ENCODE measurements at places on chromosomes 3 and 15.

GRCh38 chr3:134929976-134930375, 134.9 kb downstream of the EPHB1 start:
- DNase-seq: no peak

GRCh38 chr3:94875149-94875548, 812.3 kb downstream of the NSUN3 start:
- DNase-seq: no peak

DNA sequence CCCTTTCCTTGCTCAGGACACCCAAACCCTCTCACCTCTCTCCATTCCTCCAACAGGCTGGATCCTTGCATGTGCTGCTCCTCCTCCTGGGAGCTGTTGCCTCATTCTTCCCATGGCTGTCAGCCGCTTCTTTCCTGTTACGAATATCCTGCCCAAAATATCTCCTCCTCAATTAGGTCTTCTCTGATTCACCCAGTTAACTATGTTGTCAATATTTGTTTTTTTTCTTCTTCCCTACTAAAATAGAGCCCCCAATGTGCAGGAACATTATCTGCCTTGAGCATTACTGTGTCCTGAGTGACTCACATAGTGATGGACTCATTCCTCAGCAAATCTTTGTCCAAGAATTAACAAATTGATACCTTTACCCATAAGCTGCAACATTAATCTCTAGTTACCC, 357.2 kb downstream of the CLSTN2 start:
- no peak for DNase-seq

DNA sequence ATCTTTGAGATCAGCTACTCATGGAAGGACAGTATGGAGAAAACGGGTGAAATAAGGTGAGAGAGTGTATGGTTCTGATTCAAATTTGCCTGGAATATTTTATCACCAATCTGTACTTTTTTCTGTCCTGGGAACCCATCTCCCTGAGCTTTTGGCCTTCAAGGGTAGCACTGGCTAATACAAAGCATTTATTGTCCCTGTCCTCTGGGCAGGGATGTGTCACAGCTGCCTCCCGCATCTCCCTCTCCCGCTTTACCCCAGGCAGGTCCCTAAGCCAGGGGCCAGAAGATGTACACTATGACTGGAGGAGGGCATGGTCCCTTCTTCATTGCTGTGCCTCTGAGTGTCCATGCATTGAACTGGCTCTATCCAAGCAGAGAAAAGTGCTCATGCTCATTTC, 201.7 kb upstream of the CHRNA7 start:
- no peak for DNase-seq

GRCh38 chr15:101188637-101189408, 63.0 kb downstream of the CHSY1 start:
- no peak for DNase-seq

DNA sequence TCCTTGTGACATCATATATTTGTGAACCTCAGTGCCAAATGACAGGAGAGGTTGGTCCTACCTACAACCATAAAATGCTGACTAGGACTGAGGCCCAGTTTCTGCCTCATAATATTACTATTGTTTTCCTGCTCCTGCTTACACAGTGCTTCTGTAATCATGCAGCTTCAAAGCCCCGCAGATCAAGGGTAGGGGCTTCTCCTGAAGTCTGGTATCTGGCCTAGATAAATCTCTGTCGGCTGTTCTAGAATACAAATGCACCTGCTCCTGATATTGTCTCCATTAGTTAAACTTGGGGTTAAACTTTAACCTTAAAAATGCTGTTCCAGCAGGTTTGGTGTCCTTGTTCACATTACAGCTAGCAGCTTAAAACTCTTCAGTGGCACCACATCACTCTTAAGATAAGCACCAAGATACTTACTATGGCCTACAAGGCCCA, 552.4 kb downstream of the TUSC7 start:
- DNase-seq: no peak

- DNase-seq: no peak
Observed at GRCh38 chr15:39455471-39455991, 125.3 kb upstream of the THBS1 start.

DNA sequence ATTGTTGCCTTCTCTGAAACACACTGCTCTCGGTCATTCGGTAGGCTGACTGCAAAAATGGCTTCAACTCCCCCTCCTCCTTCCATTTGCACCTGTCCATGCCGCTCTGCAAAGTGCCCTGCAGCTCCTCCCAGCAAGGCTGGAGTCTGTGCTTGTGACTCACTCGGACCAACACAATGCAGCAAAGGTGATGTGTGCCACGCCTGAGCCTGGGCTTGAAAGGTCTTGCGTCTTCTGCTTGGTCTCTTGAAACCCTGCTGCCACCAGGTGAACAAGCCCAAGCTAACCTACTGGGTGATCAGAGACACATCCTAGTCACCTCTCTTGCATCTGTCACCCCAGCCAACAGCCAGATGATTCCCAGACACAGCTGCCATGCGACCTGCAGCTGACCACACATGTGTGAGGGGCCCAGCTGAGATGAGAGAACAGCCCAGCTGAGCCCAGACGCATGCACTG, 71.1 kb downstream of the MGLL start:
- DNase-seq: no peak

DNA sequence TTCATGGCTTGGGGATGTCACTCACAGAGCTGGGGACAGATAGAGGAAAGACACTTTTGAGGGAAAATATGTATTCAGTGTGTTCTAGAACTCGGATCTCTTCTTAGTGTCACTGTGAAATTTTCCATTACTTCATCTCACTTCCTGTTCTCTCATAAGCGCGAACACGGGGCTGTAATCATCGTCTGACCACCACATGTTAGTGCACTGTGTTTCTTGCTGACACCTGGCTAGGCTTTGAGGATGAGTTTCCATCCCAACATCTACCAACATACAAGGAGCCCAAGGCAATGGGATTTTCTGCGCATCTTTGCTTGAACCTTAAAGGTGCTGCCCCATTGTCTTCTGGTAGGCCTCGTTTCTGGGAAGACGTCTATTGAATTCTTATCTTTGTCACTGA, 84.0 kb downstream of the LIPC start:
- DNase-seq: no peak

- DNase-seq: no peak
Observed at GRCh38 chr3:196842567-196843434, 24.9 kb upstream of the SENP5 start.

DNA sequence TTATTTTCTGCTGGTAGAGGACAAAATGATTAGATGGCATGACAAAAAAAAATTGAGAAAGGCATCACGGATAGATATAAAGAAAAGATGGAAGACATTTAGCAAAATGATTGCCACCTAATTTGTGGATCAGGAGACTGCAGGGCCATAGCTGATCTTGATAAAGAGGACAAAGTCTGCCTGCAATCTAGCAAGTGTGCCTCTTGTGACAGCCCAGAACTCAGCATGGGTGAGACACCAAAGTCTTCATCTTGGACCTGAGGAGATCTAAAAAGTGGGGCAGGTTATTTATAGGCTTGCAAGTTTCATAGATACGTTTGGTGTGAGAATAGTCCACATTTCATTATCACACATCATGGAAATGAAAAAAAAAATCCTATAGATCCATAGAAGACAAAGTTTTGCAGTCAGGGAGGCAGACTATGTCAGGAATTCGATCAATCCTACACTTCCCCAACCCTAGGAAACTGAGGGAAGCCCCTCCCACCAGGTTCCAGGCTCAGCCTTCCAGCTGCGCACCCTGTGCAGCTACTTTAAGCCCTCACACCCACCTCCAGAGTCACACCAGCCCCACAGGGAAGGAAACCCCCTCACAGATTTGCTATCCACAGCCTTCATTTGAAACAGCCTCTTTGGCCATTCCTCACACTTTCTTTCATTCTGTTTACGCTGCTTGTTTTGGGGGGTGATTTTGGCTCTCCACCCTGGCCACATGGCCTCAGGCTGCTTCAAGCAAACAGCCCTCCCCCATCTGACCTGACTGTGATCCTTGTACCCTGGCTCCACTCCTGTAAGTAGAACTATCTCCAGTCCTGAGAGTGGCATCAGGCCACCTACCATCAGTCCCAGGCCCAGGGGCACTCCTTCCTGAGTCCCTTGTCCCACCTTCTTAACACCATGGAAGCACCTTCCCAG, 28.1 kb upstream of the KLHL6 start:
- DNase-seq: no peak

- DNase-seq: peak; percentile 96
Observed at GRCh38 chr3:112561734-112562529, at the start of the genes ATG3 and SLC35A5. Gene ATG3 (minus strand): TSS chr3:112561962. CDS start chr3:112561528, 434 bp downstream. Gene SLC35A5 (plus strand): TSS chr3:112562045. CDS start chr3:112563404, 1,359 bp downstream.

GRCh38 chr3:149374391-149374790, 3.1 kb downstream of the TM4SF1 start:
- DNase-seq: no peak

GRCh38 chr3:39415983-39416382, 9.5 kb downstream of the RPSA start:
- no peak for DNase-seq

- no peak for DNase-seq
Observed at GRCh38 chr3:95312650-95313049, 1249.8 kb downstream of the NSUN3 start.

DNA sequence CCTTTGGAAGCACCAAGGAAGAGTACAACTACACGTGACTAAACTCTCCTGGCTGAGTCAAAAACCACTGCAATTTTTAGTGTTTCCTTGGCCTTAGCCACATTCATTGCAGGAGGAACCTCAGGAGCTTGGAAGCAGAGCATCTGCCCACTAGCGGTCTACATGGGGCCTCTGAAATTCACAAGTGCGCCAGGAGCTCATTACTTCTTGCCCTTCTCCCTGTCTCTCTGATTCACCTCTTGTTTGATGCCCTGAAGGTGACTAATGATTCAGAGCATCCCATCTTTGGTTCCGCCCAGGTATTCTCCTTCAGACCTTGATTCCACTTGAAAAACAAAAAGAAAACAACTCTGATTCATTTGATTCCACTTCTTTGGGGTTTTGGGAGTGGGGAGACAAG, 201.1 kb upstream of the LPP start:
- no peak for DNase-seq

DNA sequence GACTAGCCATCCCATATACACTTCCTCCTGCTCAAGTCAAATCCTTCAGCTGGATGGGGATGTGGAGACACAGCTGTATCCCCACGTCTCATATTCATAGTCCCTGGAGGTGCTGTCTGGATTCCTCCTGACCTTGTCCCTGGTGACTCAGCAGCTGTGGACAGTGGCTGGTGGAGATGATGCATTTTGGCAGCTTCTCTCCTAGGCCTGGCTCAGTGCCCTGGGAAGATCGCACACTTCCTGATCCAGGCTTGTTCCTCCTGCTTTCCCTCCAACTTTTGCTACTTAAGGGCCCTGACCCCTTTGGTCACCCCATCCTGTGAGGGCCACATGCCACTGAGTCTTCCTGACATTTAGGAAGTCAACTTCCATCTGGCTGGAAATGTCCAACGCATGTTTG, 44.4 kb downstream of the ADAMTSL3 start:
- DNase-seq: no peak

DNA sequence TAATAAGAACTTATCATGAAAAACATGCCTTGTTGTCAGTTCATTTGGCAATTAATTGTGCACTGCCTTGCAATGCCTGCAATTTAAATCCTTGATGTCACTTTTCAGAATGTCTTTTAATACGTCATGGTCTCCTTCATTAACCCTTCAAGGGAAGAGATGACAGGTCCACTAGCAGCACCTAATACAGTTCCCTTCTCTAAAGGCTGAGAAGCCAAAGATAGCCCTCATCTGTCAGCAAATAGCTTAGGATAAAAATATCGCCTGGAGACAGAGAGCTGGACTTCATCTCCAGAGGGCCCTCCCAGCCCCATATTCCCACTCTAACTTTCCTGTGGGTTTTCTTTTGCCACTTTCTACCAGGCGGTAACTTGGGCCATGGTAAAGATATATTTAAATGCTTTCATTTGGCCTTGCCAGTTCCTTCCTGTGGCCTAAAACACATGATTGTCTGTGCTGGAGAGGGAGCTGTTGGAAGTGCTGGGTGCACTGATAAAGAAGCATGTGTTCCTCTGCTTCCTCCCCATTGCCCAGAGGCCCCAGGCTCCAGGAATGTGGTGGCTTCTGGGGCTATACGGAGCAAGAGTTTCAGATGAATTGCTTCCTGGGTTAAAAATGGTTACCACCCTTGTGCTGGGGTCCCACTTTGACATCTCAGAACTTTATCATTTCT, 76.3 kb upstream of the UMPS start:
- no peak for DNase-seq

DNA sequence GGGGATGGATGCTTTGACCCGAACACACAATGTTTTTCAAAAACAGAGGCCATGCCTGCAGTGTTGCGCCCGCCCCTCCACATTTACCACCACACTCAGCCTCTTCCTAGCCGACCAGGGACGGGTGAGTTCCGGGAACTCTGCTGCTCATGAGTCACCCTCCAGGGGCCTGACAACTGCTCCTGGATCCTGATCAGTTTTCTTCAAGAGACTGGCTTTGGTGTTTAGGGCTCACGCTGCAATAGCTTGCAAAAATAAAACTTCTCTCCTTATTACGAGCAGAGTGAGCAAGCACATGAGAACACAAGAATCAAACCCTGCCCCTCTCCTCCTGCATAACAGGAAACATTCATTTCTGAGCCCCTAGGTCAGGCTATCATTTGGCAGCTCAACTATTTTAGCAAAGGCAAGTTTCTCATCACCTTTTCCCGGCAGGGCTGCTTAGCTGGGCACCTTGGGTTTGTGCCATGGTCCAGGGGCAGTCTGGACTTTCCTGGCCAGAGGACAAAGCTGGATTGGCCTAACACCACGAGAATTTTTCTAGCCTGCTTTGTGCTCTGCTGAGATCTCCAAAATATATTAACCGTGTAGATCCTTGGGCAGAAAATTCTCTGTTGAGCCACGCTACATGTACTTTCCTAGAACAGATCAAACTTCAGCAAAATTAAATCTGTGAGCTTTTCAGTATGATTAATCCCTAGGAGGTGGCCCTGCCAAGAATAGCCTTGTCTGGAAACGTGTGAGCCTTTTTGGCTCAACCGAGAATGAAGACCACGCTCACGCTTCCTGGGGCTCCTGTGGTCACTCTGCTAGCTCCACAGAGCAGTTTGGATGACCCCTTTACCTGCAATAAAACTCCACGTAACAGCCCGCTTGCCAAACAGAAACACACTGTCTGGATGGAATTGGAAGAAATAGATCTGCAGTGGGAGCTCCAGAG, 52.7 kb upstream of the SPATA12 start:
- DNase-seq: peak; percentile 67

DNA sequence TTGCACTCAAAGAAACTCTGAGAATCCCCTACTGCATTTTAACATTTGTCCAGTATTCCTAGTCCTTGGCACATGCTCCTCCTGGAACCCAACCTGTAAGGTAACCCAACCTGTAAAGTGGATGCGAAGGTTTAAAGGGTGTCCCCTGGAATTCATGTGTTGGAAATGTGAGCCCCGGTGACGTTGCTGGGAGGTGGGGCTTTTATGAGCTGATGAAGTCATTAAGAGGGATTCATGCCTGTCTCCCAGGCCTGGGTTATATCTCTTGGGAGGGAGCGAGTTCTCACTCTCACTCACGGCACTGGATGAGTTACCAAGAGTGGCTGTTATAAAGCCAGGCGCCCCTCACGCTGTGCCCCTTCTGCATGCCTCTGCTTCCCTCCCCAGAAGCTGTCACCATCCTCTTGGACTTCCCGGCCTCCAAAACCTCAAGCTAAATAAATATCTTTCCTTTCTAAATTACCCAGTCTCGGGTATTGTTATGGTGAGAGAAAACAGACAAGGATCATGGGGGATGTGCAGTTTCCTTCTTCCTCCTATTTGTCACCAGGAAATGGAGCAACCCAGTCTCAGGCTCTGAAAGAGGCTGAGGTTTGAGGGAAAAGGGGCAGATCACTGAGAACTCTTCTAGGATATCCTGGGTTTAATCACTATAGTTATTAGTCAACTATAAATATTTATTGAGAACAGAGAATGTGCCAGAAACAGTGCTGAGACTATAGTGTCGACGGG, 7.6 kb downstream of the XXYLT1 start:
- no peak for DNase-seq

- DNase-seq: no peak
Observed at GRCh38 chr3:57952208-57952631, 56.0 kb upstream of the FLNB start.
